Activated CD4-positive, alpha-beta T cell treated with anti-CD3 and anti-CD28 coated beads for 24 hours (primary cell): ENCODE measurements at places on chromosomes 5 and 9.

DNA sequence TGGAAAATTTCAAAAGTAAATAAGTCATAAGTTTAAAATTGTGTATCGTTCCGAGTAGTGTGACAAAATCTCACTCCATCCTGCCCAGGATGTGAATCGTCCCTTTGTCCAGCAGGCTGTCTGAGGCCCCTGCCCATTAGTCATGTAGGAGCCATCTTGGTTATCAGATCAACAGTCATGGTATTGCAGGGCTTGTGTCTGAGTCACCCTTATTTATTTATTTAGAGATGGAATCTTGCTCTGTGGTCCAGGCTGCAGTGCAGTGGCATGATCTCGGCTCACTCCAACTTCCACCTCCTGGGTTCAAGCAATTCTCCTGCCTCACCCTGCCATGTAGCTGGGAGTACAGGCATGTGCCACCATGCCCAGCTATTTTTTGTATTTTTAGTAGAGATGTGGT is 30.2 kb downstream of the ITGA2 start:
- no peak for DNase-seq

- no peak for DNase-seq
These were observed 21.5 kb downstream of the XPA start for GRCh38 chr9:97675655-97676054.

- no peak for DNase-seq
These were observed 5.7 kb upstream of the LARP1 start for GRCh38 chr5:154749491-154749890.

DNA sequence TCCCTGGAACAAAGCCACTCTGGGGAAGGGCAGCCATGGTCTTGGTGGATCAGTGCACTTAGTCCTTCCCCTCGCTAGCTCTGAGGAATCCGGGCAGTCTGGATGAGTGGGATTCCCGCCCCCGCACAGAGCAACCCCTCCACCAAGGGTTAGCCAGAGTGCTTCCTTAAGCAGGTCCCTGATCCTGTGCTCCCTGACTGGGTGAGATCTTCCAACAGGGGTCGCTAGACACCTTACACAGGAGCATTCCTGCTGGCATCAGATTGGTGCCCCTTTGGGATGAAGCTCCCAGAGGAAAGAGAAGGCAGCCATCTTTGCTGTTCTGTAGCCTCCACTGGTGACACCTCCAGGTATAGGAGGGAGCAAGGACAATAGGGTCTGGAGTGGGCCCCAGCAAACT is 228.8 kb downstream of the AP3B1 start:
- no peak for DNase-seq

GRCh38 chr9:35813434-35814105 is 1.3 kb downstream of the HINT2 start:
- DNase-seq: no peak

- no peak for DNase-seq
These were observed 245.0 kb downstream of the TAF11L14 start for GRCh38 chr5:17879276-17879675.

DNA sequence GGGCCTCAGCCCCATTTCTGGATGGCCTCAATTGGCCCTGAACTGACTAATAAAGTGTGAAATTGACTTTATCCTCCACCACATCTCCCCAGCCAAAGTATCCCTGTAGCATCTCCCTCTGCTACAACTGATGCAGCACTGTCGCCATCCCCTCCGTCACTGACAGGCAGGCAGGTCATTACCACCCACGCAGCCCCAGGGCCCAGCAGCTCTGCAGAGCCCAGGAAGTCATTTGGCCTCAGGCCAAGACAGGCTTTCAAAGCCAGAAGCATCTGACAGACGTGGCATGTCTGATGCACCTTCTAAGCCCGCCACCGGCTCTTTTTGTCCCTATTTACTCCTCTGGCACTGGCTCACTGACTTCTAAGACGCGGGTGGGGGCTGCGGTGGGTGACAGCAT is 65.3 kb downstream of the ARHGEF37 start:
- no peak for DNase-seq

- no peak for DNase-seq
These were observed 782.8 kb upstream of the ACO1 start for GRCh38 chr9:31601666-31602065.

DNA sequence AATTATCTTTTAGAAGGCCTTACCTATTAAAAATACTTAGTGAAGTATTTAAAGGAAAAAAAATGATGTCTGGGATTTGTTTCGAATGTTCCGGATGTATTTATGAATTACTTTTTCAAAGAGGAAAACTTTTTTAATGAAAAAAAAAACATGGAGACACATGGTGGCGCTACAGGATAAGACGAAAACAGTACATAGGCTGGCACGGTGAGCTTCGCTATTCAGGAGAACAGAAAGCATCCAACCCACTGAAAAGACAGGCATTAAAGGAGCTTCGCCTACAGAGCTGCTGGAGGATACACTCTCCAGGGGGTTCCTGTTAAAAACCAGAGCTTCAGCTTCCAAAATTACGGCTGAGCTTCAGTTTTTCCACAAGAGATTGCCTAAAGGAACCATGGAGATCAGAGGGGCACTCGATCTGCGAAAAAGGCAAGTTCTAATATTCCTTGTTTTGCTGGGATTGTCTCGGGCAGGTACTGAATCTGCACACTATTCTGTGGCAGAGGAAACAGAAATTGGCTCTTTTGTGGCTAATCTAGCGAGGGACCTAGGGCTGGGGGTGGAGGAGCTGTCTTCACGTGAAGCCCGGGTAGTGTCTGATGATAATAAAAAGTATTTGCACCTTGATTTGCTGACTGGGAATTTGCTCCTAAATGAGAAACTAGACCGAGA is at the start of gene PCDHB14:
Gene PCDHB14 (plus strand): TSS at position 232 of the 672 bp plus-strand sequence. CDS start 163 bp downstream, at position 395.
- DNase-seq: no peak

DNA sequence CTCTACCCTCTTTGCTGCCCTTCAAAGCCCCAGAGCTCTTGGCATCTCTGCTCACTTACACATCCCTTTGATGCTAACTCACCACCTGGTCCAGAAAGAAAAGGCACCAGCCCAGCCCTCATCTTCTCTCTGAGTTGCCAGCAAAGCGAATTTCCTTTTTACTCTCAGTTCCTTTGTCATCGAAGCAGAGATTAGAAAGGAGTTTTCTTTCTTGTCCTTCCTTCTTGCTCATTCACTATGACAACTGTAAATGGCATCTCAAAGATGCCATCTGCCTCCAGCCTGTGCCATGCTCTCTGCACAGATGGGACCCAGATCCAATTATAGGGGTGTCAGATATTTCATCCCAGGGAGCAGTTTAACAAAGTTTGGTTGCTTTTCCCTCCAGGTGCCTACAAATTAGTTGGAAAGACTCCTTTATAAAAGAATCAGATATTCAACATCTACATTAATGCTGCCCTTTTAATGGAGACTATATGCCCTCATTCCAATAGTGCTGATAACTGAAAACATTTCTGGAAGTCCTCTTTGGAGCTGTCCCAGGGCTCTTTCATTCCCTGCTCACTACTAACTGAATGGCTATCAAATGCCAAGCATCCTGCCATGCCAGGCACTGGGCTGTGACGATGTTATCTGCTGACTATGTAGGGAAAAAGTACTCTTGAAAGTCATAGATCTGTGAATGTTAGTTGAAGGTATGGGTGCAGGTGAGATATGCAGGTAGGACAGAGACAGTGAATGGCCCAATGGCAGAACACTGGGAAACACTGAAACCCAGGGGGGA is 58.9 kb downstream of the SUSD1 start:
- no peak for DNase-seq

DNA sequence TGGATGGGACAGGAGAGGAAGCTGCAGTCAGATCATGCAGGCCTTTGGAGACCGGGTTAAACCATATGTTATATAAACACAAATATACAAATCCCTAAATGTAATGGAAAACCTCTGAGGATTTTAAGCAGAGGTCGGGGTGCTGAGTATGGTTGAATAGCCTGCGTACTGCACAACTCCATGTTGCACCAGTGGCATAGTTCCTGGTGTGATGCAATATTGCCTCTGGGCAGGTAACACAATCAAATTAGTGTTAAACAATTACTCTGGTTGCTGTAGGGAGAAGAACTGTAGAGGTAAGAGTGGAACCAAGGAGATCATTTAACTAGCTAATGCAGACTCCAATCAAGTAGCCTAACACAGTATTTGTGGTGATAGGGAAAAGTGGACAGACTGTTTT is 21.3 kb upstream of the RNF145 start:
- no peak for DNase-seq

GRCh38 chr5:2143088-2143487 is 260.4 kb upstream of the IRX4 start:
- DNase-seq: no peak

- no peak for DNase-seq
These were observed 273.8 kb upstream of the IRX4 start for GRCh38 chr5:2156358-2157059.

GRCh38 chr9:91421128-91421765 is 2.4 kb downstream of the NFIL3 start:
- no peak for DNase-seq

DNA sequence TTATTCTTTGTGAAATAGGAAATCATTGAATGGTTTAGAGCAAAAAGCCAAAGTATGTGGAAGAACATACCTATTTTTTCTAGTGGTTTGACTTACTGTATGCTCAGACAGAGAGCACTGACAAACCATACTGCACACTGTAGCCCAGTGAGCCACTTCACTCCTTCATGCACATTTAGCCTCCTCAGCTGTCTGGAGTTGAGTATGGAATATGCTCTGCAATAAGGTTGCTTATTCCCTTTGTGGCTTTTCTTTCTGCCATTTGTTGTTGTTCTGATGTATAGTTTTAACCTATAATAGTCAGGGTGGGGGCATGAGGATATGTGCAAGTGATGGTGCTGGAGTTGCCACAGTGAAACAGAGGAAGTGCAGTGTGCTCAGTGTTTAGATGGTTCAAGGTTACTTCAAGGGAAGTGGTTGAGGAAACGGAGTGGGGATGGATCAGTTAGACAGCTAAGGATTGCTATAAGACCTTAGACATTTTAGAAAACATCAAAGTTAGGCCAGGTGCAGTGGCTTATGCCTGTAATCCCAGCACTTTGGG is 100.7 kb downstream of the CDC42SE2 start:
- DNase-seq: no peak

DNA sequence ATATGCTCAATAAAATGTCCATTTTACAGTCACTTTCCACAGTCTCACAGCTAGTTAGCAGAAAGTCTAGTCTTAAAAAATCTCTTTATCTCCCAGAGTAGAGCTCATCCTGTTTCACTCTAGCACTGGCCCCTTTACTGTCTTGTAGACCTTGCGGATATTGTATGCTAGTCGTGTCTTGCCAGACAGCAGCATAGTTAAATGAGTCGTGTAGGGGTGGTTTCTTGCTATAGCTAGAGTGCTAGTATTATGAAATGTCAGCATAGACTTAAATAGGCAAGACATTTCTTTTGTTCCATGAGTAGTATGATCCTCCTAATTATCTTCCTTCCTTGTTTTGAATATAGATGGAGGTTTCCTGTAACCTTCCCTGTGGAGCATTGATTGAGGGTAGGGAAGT is 77.4 kb downstream of the C7 start:
- no peak for DNase-seq
